ENCODE measurements at places on chromosomes 13 and 19.

GRCh38 chr13:48201044-48201443 is 32.0 kb upstream of the ITM2B start:
- no peak for DNase-seq

DNA sequence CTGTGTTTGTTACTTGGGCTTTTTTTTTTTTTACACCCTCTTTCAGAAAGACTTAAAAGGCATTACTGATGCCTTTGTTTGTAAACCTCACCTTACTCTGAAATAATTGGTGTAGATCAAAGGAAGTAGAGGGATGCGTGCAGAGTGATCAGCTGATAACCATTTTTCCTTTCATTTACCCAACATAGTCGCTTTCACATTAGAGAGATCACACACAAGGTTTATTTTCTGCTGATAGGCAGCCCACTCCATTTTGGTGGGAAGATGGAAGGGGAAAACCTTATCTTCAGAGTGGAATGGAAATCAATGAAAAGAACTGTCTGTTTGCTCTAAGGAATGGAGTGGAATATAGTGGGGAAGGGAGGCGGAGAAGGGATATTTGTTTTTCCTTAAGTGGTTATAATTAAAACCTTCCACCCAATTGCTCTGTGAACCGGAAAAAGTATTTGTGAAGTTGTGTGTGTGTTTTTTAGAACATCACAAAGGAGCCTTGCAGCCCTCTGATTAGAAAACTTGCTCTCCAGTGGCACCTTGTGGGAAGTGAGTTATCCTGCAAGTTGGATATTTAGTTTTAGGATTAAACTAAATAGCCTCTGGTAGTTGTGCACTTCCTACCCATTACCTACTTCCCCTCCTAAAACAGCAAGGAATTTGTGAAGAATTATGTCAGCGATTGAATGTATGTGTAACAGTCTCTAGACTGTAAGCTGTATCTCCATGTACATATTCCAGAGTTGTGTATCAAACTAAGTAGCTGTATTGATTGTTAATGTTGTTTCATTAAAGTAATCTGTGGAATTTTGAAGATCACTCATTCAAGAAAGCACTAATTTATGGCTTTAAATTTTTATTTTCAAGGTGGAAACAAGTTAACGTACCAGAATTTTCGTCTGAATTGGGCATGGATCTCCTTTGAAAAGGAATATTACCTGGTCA is 76.8 kb downstream of the FREM2 start:
- DNase-seq = peak; percentile 60

- no peak for DNase-seq
These were observed 13.6 kb downstream of the ZNF490 start for GRCh38 chr19:12596927-12597548.

- DNase-seq = no peak
These were observed 63.9 kb downstream of the LHFPL6 start for GRCh38 chr13:39538816-39539790.

DNA sequence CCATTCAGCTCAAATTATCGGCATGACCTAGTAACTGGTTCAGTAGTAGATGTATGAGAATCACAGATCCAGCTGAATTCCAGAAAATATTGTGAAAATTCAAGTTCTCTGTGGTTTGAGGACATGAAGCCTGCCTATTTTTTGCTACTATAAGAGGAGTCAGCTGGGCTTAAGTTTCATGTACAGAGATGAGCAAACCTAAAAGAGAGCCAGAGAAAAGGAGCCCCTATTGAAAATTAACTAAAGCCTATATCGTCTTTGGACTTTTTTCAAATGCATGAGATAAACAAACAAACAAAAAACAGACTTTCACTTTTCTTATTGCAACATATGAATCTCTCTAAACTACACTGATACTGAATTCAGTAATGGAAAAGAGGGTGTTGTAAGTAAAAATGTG is 106.8 kb upstream of the SPRY2 start:
- no peak for DNase-seq

DNA sequence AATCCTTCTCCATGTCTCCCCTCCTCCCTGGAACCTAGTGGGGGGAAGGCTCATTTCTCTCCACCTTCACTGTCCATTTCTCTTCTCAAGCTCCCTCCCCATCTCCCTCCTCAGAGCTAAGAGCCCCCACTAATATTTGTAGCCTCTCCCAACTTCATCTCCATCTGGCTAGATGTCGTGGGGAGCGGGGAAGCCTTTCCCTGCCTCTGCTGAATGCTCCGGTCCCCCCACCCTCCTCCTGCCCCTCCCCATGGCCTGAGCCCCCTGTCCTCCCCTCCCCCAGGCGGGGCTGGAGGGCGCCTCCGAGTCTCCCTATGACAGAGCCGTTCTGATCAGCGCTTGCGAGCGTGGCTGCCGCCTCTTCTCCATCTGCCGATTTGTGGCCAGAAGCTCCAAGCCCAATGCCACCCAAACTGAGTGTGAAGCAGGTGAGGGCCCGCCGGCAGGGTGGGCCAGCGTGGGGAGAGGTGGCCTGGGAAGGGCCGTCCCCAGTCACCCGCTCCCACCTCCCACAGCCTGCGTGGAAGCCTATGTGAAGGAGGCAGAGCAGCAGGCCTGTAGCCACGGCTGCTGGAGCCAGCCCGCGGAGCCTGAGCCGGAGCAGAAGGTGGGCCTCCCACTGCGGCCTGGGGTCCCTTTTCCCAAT is 1.0 kb downstream of the TMEM59L start:
- DNase-seq = no peak

DNA sequence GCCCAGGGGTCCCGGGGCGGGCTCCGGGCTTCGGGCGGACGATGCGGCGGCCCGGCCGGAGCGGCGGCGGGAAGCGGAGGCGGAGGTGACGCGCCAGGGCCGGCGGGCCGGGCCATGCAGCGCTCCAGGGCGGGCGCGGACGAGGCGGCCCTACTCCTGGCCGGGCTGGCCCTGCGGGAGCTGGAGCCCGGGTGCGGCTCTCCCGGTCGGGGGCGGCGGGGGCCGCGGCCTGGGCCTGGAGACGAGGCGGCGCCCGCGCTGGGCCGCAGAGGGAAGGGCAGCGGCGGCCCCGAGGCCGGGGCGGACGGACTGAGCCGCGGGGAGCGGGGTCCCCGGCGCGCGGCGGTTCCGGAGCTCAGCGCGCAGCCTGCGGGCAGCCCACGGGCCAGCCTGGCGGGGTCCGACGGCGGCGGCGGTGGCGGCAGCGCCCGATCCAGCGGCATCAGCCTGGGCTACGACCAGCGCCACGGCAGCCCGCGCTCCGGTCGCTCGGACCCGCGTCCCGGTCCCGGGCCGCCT is 362 bp downstream of the WTIP start:
- peak; percentile 62 for DNase-seq

GRCh38 chr19:48445256-48445605 is 552 bp upstream of the GRWD1 start:
- DNase-seq = peak; percentile 94

- no peak for DNase-seq
These were observed 78.4 kb downstream of the MIPEP start for GRCh38 chr13:23810685-23811240.

- peak; percentile 61 for DNase-seq
These were observed 2.6 kb upstream of the KLK15 start for GRCh38 chr19:50835785-50836542.

DNA sequence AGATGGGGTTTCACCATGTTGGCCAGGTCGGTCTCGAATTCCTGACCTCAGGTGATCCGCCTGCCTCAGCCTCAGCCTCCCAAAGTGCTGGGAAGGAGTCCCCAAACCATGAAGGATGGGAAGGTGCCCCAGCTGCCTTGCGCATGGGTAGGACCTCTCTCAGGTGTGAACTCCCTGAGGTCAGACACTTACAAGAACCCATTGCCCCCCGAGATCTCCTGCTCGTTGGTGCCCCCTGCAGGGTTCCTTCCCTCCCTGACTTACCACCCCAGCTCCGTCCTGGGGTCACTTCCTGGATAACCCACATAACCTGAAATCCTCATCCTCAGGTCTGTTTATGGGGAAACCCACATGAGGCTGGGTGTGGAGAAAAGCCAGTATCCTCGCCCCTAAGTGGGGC is 41.7 kb downstream of the UNC13A start:
- no peak for DNase-seq

DNA sequence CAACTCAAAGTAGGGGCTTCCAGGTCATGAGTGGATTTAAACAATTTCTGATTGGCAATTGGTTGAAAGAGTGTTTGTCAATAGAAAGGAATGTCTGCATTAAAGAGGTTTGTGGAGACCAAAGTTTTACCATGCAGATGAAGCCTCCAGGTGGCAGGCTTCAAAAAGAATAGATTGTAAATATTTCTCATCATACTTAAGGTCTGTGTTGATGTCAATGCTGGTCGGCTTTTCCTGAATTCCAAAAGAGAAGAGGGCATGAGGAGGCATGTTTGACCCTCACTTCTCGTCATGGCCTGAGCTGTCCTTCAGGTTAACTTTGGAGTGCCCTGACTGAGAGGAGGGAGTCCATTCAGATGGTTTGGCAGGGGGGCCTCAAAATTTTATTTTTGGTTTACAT is 125.4 kb upstream of the RFC3 start:
- DNase-seq = no peak

- peak; percentile 16 for DNase-seq
These were observed 351.2 kb upstream of the ARGLU1 start for GRCh38 chr13:106919133-106919532.

GRCh38 chr19:2294687-2295335 is 12.8 kb upstream of the PEAK3 start:
- peak; percentile 66 for DNase-seq

GRCh38 chr13:57409121-57409520 is 222.4 kb upstream of the PCDH17 start:
- no peak for DNase-seq

DNA sequence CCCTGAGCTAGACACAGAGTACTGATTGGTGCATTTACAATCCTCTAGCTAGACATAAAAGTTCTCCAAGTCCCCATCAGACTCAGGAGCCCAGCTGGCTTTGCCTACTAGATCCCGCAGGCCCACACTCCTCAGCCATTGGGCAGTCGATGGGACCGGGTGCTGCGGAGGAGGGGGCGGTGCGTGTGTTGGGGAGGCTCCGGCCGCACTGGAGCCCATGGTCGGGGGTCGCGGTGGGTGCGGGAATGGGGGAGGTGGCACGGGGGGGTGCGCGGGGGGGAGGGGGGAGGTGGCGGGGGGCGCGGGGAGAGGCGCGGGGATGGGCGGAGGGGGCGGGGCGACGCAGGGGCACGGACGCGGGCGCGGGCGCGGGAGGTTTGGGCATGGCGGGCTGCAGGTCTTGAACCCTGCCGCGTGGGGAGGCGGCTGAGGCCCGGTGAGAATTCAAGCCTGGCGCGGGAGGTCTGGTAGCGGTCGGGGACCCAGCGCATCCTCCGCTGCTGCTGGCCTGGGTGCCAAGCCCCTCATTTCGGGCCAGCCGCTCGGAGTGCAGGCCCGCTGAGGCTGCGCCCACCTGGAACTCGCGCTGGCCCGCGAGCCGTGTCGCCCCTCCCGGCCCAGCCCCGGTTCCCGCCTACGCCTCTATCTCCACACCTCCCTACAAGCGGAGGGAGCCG is 674.1 kb downstream of the SLITRK5 start:
- no peak for DNase-seq

DNA sequence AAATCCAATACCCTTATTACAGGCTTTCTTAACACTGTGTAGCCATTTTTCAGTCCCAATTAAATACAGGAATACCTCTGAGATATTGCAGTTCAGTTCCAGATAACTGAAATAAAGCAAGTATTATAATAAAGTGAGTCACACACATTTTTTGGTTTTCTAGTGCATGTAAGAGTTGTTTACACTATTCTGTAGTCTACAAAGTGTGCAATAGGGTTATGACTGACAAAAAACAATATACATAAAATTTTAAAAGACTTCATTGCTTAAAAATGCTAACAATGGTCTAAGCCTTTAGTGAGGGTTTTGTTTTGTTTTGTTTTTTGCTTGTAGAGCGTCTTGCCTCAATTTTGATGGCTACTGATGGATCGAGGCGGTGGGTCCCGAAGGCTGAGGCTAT is 434.4 kb upstream of the NBEA start:
- DNase-seq = no peak

DNA sequence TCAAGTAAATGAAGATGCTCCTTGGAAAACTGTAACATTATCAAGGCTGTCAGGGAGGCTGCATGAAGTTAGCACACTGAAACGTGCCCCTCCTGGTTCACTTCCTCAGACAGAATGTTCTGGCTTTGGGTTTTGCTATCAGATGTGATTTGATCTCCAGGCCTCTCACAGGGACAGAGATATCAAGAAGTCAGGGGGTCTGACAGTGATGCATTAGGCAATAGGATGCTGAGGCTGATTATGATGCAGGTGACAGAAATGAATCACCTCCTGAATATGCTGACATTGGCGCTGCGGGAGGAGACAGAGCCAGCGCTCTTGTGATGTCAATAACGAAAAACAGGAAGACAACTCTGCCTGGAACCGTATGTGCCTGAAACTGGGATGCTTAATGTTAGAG is 278.5 kb downstream of the DCT start:
- no peak for DNase-seq

- DNase-seq = peak; percentile 53
These were observed 160.1 kb downstream of the COG6 start for GRCh38 chr13:39815345-39816111.

DNA sequence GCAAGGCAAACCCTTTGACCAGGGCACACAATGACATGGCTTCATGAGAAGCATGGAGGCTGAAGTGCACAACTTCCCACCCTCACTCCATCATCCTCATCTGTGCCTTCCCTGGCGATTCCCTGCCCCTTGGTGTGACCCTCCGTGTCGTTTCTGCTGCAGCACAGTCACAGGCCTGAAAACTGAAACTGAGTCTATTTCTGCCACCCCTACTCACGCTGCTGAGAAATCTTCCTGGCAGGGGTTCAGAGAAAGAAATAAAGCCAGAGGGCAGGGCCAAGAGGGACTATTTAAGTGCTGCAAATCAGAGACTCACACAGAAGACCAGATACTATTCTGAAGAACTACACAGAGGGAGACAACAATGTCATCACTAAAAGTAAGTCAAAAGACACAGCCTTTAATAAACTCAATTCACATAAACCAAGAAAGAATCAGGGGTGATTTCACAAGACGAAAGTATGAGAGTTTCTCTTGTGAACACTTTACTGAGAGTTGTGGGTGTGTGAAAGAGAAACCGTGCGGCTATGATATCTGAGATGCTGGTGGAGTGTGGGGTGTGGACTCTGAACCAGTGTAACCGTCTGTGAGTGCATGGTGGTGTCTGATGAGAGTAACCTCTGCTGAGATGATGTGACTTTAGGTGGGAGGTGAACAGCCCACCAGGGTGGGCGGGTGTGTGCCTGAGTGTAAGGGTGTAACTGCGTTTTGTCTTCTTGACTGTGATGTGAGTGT is 23.5 kb downstream of the LGALS16 start:
- DNase-seq = no peak

GRCh38 chr19:31353833-31354232 is 4.6 kb upstream of the TSHZ3 start:
- DNase-seq = no peak

- no peak for DNase-seq
These were observed 9.8 kb downstream of the ZNF229 start for GRCh38 chr19:44438441-44438840.

DNA sequence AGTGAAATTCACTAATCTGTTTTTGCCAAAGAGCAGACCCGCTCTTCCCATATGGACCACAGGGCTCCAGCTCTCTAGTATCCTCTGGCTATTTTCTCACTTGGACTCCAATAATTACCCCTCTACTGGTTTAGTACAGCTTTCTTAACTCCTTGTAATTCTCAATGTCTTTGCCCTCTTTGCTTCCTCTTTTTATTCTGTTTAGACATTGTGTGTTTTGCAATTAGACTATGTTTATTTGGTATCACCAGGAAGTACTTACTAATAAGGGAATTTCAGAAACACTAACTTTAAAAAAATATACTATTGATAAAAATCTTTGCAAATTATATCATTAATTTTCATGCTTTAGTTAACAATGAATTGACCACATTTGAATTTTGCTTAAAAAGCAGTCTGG is 111.6 kb upstream of the OBI1 start:
- DNase-seq = no peak

Measured in fibroblast of pulmonary artery (primary cell).